ENCODE measurements at places on chromosomes 11 and 22.

DNA sequence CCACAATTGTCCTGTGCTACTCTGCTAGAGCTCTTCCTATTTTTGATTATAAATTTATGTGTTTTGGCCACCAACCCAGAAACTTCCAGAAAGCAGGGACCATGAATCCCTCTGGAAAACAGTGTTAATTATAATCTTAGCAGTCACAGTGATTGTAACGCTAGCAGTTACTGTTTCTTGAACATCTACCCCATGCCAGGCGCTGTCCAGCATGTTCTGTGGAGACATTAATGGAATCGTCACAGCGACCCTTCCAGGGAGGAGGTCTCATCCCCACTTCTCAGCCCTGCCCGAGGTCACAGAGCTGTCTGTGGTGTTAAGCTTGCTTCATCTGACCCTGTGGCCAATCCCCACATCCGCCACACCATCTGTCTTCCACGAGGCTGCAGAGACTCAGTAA is 13.9 kb upstream of the PNPLA5 start:
- DNase-seq, result no peak

DNA sequence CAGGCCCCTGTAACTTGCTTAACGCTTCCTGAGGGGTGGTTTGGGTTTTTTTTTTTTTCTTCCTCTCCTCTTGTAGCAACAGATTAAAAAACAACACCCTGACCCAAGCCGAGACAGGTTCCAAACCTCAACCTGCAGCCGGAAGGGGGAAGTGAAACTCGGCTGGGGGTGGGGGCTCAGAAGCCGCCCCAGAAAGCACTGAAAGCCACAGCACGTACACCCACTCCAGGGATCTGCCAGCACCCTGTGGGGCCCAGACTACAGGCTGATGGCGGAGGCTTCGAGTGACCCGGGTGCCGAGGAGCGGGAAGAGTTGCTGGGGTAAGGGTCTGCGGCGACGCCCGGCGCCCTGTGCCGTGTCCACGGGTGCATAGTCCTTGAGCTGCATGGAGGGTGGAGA is at the start of gene LSP1:
TSS of gene LSP1 (plus strand) at position 208 of the 400 bp plus-strand sequence. CDS start at position 269, 61 bp downstream.
- no peak for DNase-seq

DNA sequence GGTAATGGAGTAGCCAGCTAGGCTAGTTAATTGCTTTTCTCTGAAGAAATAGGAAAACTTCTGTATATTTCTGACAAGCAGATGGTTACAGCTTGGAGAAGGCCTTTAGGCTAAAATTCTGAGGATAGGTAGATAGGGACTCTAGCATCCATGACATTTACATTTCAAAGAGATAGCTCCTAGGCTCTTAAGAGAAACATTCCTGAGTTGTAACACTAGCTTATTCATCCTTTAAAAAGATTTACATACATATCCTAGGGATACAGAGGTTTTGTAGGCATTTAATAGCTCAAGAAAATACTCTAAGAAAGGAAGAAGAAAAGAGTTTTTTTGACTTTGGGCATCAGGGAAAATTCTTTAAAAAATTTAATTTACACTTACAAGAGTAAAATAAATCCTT is 130.9 kb upstream of the CCDC179 start:
- DNase-seq, result no peak

DNA sequence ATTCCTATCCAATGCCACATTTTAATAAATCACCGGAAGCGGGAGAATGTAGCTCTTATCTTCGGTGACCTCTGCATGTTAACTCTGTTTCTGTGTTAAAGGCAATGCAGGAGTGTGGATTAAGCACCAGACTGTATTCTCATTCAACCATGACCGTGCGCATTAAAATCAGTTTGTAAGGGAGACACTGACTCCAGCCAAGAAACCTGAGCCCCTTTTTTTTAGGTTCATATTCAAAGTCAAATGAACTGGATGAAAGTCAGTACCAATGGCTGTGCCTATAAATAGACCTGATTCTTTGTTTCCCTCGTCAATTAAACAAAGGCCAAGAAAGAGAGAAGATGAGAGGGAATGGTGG is 32.2 kb downstream of the C11orf91 start:
- no peak for DNase-seq

DNA sequence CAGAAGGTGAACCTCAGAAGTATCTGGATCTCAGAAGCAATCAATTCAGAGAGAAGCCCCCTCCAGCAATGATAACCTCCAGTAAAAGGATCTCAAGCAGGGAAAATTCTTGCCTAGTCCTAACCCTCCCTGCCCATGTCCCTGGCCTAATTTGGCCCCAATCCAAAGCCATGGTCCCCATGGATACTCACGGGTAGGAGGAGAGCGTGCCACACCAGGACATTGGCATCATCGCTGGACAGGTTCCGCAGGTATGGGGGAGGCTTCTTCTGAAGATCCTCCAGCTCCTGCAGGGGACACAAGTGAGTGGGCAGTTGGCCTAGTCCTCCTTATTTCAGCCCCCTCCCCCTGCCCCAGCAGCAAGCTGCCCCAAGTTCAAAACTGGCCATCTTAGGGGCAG is 7.3 kb downstream of the UBE2L6 start:
- DNase-seq, result no peak

- DNase-seq, result no peak
Measured at GRCh38 chr11:108713076-108713790, 48.4 kb downstream of the DDX10 start.

GRCh38 chr11:25423436-25424199 is 908.3 kb upstream of the ANO3 start:
- no peak for DNase-seq

GRCh38 chr22:39625569-39626537 is 55.3 kb downstream of the CACNA1I start:
- DNase-seq, result no peak

DNA sequence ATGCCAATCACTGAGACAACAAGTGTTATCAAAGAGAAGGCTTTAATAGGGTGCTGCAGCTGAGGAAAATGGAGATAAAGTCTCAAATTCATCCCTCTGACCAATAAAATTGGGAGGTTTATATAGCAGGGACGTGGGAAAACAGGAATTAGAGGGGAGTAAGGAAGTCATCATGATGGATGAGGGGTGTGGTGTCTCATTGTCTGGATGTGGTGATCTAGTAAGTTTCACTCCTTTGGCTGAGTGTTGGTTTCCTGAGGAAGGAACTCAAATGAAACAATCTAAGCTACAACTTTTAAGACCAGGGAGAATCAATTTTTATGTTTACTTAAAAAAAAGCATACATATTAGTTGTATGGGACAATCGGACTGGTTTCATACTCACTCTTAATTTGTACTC is 491.0 kb upstream of the KIRREL3 start:
- DNase-seq, result no peak

DNA sequence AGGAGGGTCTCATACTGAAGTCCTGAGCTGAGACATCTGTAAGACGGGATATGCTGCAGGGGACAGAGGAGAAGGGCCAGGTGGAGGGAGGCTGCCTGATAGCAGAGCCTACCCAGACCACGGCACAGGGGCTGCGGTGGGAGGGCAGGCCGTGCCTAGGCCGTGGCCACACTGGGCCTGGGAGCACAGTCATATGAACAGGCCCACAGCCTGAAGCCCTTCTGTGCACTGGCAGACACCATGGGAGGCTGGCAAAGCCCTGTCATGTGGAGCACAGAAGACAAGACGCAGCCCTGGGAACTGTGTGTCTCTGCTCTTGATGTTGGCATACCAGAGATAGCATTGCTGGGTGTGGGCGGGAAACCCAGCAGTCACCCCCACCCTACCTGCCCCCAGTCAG is 3.3 kb downstream of the SPATA19 start:
- DNase-seq, result no peak

GRCh38 chr22:35886309-35886708 is 142.3 kb downstream of the RBFOX2 start:
- DNase-seq, result no peak

GRCh38 chr11:115488945-115489344 is 15.3 kb downstream of the CADM1 start:
- DNase-seq, result no peak

- DNase-seq, result no peak
Measured at GRCh38 chr11:60056349-60056969, at the start of gene MS4A3. MS4A3 (plus strand) TSS chr11:60056665; CDS start chr11:60061161, 4,496 bp downstream.

- no peak for DNase-seq
Measured at GRCh38 chr11:75265851-75266531, 25.4 kb downstream of the TPBGL start.

GRCh38 chr11:78318321-78319114 is 99.1 kb downstream of the GAB2 start:
- DNase-seq, result no peak

DNA sequence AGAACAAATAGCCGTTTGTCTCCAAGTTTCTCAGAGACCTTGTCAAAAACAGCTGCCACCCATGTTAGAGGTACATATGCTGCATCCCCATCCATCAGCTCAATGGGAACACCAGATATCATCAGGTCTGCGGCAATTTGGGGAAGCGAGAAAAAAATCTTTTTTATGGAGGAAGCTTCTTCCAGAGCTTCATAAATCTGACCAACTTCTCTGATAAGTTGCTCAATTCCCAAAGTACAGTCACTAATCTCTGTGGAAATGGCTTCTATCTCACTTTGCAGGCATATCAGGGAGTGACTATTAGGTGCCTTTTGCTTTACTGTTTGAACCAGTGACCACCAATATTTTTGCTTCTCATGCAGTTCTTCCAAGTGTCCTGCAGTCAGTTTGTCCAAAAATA is 34.3 kb upstream of the MRPL17 start:
- DNase-seq, result no peak

DNA sequence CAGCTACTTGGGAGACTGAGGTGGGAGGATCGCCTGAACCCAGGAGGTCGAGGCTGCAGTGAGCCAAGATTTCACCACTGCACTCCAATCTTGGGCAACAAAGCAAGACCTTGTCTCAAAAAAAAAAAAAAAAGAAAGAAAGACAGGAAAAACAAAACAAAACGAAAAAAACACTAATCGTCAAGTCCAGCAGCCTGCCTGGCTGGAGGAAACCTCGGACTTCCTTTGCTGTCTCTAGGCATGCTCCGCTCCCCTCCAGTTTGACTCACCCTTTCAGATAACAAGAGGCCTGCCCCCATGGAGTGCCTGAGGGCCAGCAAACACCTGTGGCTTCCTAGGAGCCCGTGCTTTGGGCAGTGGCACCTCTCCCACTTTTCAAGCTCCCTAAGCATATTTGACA is 28.8 kb upstream of the CHKA start:
- no peak for DNase-seq

- DNase-seq, result no peak
Measured at GRCh38 chr11:19628018-19628417, 84.6 kb upstream of the NAV2 start.

DNA sequence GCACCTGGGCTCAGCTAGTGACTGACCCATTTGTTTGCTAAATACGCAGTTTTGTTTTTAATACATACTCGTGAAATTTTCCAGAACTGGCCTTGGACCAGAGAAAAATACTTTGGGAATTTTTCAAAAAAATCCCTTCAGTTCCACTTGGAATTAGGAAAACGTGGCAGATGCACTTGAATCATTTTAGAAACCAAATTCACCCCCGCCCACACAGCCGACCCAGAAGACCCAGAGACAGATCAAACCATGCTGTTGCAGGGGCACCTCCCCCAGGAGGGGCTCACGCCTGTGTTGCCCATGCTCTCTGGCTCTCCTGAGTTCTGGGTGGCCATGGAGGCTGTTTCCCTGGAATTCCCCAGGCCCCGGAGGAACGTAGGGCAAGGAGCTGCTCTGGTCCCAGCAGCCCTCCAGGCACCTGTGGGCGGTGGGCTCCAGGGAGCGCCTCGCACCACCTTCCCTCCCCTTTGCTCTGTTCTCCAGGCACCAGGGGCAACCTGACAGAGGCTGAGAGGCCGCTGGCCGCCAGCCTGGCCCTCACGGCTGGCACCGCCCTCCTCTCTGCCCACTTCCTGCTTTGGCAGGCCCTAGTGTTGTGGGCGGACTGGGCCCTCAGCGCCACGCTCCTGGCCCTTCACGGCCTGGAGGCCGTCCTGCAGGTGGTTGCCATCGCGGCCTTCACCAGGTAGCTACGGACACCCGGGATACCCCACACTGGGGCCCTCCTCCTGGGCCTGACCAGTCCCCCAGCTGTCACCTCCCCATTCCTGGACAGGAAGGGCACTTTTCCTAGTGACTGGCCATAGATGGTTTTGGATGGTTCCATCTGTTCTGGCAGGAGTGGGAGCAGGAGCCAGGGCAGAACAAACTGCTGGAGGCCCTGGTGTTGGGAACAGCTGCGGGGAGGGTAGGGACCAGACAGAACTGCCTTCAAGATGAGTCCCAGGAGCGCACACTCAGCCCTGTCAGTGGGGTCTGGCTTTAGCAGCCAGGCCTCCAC is 3.3 kb upstream of the EPS8L2 start:
- no peak for DNase-seq

- no peak for DNase-seq
Measured at GRCh38 chr22:36334821-36335603, 52.8 kb downstream of the MYH9 start.

GRCh38 chr11:17707830-17708229 is 11.5 kb upstream of the MYOD1 start:
- no peak for DNase-seq

DNA sequence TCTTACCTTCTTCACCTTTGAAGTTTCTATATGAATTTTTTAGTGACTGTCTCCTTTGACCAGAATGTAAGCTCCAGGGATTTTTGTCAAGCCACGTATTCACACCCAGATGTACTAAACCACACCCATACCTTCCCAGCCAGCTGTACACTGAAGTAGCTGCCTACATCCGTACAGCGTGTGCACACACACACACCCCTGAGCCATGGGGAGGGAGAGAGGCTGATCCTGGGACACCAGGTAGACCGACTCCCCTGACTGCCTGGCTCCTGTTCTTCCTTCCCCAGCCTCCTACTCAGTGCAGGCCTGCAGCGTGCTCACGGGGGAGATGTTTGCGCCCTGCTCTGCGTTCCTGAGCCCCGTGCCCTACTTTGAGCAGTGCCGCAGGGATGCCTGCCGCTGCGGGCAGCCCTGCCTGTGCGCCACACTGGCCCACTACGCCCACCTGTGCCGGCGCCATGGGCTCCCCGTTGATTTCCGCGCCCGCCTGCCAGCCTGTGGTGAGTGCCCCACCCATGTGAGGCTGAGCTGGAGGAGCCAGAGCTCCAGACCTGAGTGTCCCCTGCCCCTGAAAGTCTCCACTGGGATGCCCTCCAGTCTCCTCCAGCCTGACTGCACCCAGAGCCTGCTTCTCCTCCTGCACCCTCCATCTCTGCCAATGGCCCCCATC is 25.9 kb downstream of the OTOG start:
- no peak for DNase-seq

DNA sequence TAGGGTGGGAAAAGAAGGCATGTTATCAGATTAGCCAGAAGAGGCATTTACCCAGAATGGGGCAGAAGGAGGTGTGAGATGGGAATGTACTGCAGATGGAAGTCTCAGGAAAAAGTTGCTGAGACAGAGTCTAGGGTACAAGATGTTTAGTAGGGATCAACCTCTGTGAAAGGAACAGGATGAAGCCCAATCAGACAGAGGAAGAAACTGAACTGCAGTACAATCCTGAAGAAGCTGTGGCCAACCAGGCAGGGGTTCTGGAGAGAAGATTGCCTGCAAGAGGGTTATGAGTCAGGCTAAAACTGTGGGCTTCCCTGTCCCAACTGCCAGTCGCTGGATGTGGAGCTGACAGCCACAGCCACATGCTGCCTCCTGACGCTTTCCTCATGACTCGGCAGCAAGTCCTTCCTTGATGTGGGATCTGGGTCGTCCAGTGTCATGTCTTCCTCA is 64.0 kb downstream of the CWC15 start:
- DNase-seq, result no peak

GRCh38 chr11:110295531-110296225 is 736 bp downstream of the RDX start:
- peak; percentile 21 for DNase-seq

- no peak for DNase-seq
Measured at GRCh38 chr11:21612326-21612725, 580.6 kb upstream of the ANO5 start.
